ENCODE measurements at places on chromosomes 1 and 21.
A peak's percentile ranks its signal among the peaks of the same experiment; 100 is the strongest.

DNA sequence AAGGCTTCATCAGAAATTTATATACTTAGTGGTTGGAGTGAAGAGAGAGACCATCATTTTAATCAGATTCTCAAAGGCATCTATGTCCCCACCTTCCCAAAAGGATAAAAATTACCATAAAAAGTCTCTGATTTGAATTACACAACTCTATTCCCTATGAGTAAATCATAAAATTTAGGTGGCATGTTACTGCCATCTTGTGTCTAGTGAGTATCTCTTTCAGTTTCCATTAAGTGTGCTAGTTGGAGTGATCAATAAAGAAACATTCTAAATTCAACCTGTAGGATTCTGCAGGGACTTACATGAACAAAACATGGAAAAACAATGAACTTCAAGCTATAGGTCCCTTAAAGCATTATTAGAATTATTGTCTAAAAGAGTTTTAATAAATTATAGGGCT lies 655.4 kb downstream of the LTN1 start:
- peak; percentile 36 for DNase-seq

DNA sequence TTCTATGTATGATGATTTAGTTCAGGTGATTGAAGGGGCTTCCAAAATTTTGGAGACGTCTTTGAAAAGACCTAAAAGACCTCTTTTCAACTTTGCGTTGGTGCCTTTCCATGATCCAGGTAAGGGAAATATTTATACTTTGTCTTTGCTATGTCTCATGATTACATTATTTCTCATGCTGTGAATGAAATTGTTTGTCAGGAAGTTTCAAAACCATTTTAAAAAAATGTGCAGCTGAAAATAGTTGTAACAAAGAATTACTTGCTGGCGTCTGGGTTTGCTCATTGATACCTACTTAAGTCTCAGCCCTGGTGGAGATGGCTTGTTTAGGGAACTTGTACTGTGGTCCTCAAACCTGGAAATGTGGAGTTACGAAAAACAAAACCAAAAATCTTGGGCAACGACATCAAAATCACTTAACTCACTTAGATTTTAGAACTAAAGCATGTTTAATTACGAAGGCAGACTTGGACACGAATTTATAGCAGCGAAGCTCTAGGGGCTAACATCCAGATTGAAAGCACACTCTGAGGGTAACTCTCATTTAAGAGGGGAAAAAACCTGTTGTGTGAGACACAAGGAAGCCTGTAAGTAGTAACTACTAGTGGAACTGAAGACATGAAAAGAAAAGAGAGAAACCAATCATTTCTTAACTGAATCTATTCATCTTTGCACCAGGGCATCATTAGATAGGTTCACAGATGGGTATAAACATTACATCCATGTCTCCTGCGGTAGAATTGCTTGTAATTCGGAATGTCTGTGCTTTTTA lies 924 bp downstream of the HMCN1 start:
- DNase-seq = no peak

- DNase-seq = no peak
Measured at GRCh38 chr1:154574716-154575115, 7.1 kb downstream of the CHRNB2 start.

- DNase-seq = no peak
Measured at GRCh38 chr1:58978096-58978495, 194.2 kb upstream of the JUN start.

DNA sequence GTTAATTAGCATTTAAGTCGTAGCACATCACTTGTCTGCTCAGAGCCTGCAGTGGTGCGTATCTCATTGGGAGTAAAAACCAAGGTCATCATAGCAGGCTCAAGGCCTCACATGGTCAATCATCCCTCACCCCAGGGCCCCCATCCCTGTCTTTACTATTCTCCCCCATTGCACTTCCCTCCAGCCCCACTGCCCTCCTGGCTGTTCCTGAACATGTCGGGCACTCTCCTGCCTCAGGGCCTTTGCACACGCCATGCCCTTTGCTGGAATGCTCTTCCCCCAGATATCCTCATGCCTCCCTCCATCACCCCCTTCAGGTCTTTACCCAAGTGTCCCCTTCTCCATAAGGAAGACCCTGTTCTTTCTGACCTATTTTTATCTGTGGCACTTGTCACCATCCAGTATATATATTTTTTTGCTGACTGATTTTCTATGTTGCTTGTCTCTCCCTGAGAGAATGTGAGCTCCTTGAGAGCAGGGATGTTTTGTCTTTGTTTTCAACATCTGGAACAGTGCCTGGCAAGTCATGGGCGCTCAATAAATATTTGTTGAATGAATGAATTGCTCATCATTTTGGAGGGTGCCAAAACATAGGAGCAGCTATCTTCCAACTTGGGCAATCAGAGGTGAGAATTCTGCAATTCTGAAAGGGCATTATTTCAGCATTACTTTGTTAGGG lies 74.1 kb upstream of the POU3F1 start:
- DNase-seq = no peak

- no peak for DNase-seq
Measured at GRCh38 chr1:168504064-168504837, 39.5 kb downstream of the XCL2 start.

DNA sequence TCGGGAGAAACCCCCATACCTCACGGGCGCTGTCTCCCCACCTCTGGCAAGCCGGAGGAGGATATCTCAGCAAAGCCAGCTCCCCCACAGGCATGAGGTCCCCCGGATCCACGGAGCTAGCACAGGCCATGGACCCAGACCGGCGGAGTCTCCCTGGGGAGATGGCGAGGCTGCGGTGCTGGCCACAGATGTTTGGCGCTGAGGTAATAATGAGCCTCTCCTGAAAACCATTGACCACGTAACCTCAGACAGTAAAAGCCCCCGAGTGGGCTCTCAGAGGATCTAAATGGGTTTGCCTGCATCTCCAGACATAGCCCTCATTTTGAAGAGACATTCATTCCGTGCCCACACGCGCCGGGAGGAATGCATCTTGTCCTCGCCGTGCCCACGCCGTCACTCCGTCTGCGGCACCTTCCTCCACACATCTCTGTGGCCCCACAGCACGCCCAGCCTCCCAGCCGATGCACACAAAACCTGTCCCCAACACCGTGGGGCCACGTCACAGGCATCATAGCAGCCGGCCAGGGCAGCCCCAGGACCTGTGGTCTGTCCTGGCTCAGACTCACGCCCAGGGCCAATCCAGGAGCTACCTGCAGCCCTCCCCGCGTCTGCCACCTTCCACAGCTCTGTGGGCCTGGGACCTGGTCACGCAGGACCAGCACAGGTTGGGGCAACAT lies 150.9 kb downstream of the PRDM16 start:
- DNase-seq = no peak

- no peak for DNase-seq
Measured at GRCh38 chr1:97929874-97930851, 9.3 kb upstream of the DPYD start.

GRCh38 chr1:80657044-80657643 lies 1143.6 kb upstream of the ADGRL2 start:
- DNase-seq = no peak

GRCh38 chr1:23530087-23530746 lies 816 bp downstream of the E2F2 start:
- no peak for DNase-seq

- DNase-seq = no peak
Measured at GRCh38 chr1:162138599-162139181, 69.2 kb downstream of the NOS1AP start.

GRCh38 chr1:228316589-228317387 lies 89.8 kb downstream of the TRIM11 start:
- DNase-seq = no peak

Measured in Caco-2 (cell line).